ENCODE measurements at places on chromosomes 16 and 17.

DNA sequence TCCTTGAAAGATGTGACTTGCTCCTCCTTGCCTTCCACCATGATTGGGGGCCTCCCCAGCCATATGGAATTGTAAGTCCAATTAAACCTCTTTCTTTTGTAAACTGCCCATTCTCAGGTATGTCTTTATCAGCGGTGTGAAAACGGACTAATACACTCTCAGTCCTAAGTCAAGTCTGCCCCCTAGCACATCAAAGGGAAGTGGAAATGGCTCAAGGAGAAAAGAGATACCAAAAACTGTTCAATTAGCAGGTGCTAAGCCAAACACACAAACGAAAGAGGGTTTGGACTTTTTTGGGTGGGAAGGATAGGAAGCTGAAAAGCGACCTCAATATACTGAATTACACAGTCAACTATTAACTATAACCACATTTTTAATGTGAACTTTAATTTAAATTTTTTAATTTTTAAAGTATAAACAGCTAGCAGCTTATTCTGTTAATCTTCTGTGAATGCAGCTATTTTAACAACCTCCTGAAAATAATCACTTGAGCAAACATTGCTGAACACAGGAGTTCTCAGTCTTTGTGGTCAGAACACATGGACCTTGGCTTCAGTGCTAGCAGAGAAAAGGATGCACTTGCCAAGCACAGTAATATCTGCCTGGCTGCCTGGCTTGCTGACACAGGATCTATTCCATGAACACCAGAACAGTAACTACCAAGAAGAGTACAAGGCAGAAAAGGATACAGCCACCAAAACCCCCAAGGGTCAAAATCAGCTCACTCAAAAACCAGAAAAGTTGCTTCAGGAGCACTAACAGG lies 10.9 kb downstream of the ZNF18 start:
- DNase-seq = no peak

- DNase-seq = no peak
Observed at GRCh38 chr16:12784076-12784475, 19.6 kb downstream of the CPPED1 start.

DNA sequence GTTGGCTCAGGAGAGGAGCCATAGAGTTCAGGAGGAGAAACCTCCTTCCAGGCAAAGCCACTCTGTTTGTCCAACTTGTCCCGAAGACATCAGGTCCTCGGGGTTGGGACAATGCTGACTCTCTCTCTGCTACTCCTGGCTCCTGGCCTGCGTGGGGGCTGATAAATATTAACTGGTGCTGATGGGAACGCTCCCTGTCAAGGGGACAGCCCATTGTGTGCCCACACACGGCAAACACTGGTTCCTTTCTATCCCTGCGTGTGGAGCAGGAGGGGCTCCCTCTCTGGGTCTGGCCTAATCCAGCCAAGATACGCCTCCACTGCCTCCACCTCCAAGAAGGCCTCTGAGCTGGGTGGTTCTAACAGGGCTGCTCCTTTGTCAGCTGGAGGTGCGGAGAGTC lies 4.4 kb downstream of the KIF19 start:
- no peak for DNase-seq

DNA sequence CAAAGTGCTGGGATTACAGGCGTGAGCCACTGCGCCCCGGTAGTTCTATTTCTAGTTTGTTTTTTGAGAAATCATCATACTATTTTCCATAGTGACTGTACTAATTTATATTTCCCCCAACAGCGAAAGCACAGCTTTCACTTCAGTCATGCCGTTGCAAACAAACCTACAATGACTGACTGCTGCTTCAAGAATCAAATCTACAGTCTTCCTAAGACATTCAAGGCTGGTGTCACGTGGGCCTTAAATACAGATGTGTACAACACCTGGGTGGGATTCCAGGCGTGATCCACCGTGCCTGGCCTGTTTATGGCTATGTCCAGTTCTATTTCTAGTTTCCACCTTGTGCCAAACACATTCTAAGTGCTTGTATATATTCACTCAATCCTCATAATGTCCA lies 72.0 kb downstream of the ABCC6 start:
- DNase-seq = no peak

- no peak for DNase-seq
Observed at GRCh38 chr16:48373258-48374029, 11.8 kb downstream of the SIAH1 start.

GRCh38 chr16:23836404-23837311 lies 875 bp downstream of the PRKCB start:
- no peak for DNase-seq

- no peak for DNase-seq
Observed at GRCh38 chr17:71985111-71986039, 135.4 kb upstream of the SOX9 start.

- no peak for DNase-seq
Observed at GRCh38 chr17:43020789-43021740, 1.1 kb downstream of the VAT1 start.

DNA sequence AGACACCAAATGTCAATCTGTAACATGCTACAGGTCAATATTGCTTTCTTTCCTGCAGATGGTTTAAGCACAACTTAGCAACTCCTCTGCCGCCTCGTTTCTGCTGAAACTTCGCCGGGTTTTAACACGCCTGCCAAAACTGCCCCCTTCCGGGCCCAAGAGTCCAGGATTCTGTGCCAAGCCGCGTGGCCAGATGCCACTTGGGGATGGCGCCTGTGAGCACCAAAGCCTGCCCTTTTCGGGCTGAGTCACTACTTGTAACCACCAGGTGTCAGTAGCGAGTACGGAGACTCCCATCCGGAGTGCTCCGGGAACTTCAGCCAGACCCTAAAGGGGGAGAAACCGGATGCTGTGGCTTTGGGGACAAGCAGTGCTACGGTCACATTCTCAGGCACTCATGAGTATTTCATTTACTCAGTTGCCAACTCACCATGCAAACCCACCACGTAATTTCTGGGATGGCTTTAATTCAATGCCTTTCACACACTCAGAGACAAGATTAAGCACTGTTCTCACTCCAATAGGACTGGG lies 7.8 kb downstream of the PMP22 start:
- DNase-seq = peak; percentile 73

- peak; percentile 87 for DNase-seq
Observed at GRCh38 chr17:30093463-30094147, 23.0 kb upstream of the NSRP1 start.

GRCh38 chr16:81600275-81600674 lies 155.7 kb downstream of the CMIP start:
- no peak for DNase-seq

DNA sequence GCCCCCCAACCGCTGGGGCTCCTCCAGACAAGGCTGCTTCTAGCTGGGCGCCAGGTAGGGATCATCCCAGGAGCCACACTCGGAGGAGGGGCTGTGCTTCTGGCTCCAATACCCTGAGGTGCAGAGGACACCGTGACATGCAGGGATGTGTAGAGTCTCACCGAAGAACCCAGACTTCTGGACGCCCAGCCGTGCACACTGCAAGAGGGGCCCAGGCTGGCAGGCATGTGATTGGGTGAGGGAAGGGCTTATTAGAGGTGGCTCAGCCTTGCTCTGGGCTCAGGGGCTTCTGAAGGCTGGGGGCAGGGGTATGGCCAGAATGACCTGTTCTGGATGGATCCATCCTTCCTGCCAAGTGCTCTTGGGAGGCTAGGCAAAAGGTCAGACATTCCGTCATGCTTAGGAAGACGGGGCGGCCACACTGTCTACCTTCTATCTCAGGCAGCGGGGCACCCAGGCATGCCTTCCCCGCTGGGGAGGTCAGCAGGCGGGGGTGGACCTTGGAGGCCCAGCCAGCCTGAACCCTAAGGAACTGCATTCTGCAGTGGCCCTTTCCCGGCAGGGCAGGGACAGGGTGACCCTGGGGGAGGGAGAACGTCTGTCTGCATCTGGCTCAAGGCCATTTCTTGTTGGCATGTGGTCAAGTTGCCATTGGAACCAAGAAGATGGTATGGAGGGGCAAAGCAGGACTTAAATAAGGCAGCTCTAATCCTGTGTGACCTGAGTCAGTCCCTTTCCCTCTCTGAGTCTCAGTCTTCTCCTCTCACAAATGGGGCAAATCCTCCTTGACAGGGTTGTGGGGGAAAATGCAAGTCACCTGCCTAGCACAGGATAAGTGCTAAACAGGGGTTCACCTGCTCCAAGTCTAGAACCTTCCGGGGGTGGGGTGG lies 5.8 kb upstream of the ADGRG1 start:
- DNase-seq = no peak

- DNase-seq = no peak
Observed at GRCh38 chr16:635573-636205, 416 bp downstream of the METTL26 start.
